Naive B cell (primary cell): ENCODE measurements at places on chromosomes 16 and 17.

DNA sequence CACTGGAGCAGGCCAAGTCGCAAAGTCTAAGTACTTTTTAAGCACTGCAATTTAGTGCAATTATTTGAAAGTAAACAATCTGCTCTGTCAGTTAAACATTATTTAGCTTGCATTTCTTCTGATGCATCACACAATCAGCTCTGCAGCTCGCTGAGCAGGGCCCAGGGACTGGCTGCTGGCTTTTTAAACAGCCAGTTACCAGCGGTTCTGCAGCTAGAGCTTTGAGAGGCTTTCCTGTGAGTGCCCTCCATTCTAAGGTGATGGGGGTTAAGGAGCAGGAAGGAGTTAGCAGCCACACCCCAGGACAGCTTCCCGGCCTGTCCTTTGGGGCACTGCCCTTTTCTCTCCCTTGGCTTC lies 154.3 kb downstream of the SALL1 start:
- DNase-seq = no peak

DNA sequence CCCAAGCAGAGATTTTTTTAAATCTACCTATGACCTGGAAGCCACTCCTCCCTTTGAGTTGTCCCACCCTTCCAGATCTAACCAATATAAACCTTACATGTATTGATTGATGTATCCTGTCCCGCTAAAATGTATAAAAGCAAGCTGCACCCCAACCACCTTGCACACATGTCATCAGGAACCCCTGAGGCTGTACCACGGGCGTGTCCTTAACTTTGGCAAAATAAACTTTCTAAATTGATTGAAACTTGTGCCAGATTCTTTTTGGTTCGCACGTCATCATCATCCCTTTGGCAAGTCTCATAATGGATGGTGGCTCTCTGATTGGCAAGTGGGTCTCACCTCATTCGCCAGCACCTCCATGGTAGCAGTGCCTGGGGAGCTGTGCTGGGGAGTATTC lies 60.2 kb downstream of the CNGB1 start:
- DNase-seq = no peak

DNA sequence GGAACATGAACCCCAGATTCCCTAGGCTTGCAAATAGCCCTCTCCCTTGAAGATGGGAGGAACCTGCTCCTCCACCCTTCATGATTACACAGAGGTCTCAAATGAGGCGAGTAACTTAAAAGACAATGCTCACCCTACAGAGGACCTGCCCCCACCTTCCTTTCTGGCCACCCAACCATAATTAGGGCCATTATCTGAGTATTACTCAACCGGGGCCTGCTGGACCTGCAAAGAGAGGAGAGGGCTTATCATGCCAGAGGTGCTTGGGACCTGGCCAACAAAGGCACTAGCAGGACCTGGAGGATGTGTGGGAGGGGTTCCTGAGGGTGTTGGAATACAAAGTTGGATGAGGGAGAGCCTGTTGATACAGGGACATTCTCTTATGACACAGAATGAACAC lies 42.4 kb downstream of the RNF157 start:
- DNase-seq = no peak

GRCh38 chr16:87956098-87956364 lies 4.8 kb downstream of the BANP start:
- DNase-seq = no peak

DNA sequence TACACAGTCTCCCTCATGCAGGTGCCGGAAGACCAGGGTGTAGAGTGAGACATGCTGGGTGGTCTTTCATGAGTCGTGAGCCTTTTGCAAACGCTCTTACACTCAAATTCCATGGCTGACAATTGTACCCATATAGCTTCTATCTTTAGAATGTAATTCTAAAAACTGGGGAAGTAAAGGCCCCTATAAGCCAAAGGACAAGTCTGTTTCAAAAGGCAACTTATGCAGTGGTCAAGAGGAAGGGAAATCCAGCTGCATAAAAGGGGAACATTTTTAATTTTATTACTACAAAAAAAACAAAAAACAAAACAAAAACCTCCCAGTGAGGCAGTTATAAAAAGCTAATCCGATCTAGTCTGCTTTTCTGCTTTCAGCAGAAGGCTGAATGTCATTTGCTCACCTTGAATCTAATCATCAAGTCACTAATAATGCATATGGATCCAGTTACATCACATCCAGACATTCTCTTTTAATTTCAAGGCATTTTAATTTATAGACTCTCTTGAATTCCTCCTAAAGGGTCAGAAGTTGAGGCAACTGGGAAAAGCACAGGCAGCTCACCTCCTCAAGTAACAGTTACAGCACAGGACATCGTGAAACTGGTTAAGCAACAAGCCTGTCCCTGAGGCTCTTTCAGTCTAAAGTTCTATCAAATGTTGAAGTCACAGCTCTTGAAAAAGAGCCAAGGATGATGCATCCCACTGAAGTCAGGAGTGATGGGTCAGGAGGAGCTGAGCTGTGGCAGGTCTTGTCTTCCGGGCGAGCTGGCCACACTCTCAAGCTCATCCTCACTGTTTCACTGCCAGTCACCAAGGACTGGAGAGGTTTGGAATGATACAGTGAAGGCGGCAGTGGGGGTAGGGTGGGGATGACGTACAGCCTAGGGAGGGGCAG lies 99.7 kb downstream of the VPS53 start:
- DNase-seq = no peak

- DNase-seq = no peak
These were observed 10.6 kb downstream of the TRPV2 start for GRCh38 chr17:16425698-16426659.

GRCh38 chr17:47837401-47838039 lies 3.6 kb downstream of the SCRN2 start:
- DNase-seq = no peak

DNA sequence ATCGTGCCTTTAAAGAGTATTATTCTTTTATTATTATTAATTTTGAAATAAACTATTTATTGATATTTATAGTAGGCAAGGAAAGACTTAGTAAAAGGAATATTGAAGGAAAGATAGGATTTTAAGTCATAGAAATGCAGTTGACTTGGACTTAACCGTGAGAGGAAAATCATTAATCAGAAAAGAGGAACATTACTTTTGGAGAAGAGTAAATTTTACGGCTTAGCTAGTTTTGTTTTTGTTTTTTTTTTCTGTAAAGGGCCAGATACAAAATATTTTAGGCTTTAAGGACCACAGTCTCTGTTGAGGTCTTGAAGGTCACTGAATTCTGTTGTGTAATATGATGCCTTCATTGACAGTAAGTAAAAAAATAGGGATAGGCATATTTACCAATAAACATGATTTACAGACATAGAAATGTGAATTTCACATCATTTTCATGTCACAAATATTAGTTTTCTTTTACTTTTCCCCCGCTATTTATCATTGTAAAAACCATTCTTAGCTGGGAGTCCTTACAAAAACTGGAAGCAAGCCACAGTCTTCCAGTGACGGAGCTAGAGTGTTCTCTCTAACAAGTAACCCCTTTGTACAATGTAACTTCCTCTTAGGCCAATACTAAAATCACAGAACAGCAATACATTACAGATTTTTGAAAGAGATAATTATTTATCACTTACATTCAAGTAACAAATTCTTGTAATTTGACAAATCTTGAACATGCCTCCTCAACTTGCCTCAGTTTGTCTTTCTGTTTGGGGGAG lies 2.3 kb upstream of the KCNJ16 start:
- DNase-seq = no peak

DNA sequence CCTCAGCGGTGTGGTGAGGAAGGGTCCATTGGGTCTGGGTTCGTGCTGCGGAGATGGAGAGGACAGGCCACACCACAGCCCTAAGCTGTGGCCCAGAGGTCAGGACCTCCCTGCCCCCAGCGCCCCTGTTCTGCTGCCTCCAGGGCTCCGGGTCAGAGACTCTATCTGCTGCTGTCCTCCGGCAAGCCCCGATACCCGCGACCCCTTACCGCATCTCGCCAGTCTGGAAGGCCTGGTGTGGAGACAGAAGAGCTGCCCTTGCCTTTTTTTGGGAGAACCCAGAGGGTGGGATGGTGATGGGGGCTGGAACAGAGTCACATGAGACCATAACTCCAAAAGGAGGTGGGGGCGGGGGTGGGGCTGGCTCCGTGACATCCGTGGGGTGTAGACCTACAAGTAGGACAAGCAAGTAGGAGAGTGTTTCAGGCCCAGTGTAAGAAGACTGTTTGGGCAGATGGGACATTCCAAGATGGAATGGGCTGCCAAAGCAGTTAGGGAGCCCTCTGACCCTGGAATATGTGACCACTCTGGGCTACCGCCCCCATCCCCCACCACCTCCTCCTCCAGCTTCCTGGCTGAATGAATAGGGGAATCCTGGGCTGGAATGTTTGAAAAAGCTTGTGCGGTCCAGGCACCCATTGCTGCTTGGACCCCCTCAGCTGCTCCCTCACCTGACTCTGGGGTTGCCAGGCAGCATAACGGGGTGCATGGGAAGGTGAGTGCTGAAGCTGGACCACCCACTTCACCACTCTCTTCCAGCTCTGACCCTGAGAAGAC lies 1.4 kb downstream of the XYLT2 start:
- no peak for DNase-seq

DNA sequence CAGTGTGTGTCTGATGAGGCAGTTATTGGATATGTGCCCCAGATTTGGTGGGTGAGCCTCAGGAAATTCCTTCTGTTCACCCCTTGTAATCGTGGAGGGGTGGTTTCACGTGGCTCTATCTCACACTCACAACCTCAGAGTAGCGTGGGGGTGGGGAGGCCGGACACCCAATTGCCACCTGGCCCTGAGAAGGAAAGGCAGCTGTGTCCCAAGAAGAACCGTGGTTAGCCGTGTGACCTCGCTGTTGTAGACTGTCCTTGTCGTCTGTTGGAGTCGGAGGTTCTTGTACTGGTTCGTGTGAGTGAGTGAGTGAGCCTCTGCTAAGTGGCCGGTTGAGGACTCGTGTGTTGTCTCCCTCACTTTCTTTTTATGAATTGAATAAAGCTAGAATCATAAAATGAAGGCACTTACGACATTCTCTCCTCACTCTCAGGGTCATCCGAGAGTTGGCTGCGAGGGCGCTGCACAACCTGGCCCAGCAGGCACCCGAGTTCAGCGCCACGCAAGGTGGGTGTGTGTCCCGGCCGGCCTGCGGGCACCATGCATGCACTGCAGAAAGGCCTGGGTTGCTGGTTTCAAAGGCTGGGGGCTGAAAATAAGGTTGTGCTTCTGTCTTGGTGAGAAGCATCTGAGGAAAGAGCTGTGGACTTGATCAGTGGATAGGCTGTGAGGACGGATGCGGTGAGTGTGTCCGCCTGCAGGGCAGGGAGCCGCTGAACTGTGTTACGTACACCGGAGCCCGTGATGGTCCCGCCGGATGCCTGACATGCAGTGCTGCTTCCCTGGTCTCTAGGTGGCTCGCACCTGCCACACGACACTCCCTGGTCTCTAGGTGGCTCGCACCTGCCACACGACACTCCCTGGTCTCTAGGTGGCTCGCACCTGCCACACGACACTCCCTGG lies 63.4 kb upstream of the ZNF750 start:
- DNase-seq = no peak

DNA sequence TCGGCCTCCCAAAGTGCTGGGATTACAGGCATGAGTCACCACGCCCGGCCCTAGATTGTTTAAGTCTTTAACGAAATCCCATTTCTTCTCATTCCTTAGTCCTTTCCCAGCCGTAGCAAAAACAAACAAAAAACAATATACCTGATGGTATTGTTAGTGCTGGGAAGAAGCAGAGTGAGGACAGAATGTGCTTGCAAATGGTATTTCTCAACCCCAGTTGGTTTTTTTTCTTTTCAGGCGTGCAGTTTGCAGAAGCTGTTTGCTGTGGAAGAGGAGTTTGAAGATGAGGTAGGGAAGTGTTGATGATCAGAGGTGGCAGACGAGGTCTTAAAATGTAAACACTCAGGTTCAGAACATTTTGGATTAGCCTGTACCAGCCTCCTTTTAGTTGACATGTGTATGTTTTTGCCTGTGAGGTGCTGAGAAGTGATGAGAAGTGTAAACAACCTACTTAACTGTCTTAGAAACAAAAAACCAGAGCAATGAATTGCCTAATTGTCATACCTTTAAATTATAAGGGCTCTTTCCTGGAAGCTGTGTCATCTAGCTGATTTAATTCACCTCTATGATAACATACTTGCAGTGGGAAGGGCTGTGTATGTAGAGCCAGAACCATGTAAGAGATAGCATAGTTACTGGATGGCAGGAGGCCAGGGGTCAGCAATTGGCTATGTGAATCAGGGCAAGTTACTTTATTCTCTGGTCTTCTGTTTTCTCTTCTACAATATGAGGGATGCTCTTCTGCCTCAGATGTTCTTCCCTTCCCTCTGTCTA lies 3.4 kb downstream of the HROB start:
- no peak for DNase-seq

GRCh38 chr16:53945996-53946395 lies 242.0 kb downstream of the FTO start:
- no peak for DNase-seq

DNA sequence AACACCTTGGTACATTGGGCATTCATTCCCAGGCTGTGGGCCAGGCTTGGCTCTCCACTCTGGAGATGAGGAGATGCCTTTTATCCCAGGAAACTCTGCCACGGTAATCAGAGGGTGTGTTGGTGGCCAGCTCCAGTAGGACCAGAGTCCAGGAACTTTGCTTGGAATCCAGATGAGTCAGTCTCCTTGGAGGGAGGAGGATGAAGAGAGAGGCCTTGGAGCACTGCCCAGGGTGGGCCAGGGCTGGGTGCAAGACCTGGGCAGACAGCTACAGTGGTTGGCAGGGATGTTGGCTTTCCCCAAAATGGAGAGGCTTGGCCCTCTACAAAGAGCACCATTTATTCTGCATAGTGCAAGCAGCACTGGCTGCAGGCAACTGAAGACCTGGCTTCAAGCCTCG lies 209.0 kb downstream of the RGS9 start:
- DNase-seq = no peak
